NCI-H1930 (cell line): ENCODE measurements at places on chromosomes 3 and 15.

DNA sequence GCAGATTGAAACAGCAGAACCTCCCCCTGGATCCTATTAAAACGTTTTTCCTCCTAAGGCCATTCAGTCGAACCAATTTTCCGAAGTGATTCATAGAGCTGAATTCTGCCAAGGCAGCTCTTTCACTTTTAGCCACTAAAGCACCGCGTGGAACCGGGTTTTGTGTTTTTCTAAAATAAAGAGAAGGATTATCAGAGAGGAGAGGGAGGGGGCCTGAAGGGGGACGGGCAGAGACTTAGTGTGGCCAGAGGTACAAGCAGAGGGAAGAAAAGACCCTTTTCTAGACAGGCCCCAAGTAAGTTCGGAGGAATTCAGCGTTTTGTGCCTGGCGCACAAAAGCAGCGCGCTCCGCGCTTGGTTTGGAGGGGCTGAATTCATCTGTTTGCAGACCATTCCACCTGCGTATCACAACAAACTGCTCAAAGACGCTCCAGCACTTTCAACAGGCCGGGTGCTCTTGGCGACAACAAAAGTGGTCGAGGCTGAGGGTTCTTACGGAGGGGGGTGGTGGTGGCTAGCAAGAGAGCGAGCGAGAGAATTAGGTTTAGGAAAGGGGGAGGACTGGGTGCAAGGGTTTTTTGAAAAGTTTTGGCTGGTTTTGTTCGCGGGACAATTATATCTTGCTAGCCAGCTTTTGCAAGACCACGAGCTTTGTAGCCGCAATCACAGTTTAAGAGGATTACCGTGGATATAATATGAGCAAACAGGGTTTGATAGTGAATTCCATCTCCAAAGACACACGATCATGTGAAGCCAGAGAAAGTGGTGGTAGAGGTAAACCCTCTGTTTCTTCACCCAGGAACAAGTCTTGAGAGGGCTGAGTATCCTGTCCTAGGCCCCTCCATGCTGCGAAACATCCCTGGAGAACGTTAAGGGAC is 1.2 kb upstream of the FEZF2 start:
- DNase-seq = no peak

- DNase-seq = no peak
Observed at GRCh38 chr3:107209302-107209990, 167.8 kb upstream of the CCDC54 start.

GRCh38 chr3:42979044-42979972 is at the start of gene GASK1A:
GASK1A (plus strand) TSS chr3:42979311; CDS start chr3:42979643, 332 bp downstream.
- DNase-seq = no peak

DNA sequence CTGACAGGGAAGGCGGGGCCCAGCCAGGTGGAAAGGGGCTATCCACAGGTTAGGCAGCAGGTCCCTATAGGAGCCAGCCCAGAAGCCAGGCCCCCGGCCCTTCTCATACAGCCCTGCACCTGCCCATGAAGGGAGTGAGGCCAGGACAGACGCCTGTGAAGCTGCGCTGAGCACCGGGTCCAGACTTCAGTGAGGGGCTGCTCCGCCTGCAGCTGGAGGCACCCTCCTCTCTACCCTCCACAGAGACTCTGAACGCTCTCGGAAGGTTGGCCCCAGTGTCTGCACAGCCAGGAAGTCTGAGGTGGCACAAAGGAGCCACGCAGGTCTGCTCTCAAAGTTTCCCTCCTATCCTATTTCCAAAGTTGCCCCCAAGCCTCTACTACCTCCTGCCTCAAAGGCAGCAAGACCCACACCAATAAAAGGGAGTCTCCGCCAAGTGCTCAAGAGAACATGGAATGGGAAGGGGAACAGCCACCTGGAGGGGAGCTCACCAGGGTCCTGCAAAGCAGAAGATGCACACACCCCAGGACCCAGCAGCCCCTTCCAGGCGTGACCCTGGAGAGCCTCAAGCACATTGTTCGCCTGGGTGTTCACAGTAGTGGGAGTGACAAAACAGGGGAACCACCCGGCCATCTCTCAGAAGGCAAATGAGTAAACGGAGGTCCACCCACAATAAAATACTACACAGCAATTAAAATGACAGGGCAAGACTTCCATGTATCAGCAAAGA is 19.5 kb downstream of the XXYLT1 start:
- no peak for DNase-seq
